Panc1 (cell line): ENCODE measurements at places on chromosomes 1 and 21. TPM values are rescaled to one million over a fixed set of nuclear protein-coding genes. Genes with fewer than 3 reads are reported as not detected.

BGLAP gene
- total RNA-seq, result 0.67 TPM

NPPB gene
- not detected for total RNA-seq

LINGO4 gene
- not detected for total RNA-seq

DNM3 gene
- 0.46 TPM for total RNA-seq

TENT5C gene
- total RNA-seq, result 8.9 TPM

KCNT2 gene
- 0.41 TPM for total RNA-seq

KRTCAP2 gene
- total RNA-seq, result 155 TPM

ARHGAP30 gene
- 0.36 TPM for total RNA-seq

SEC16B gene
- 0.39 TPM for total RNA-seq

SPRR2A gene
- not detected for total RNA-seq

GABRD gene
- total RNA-seq, result 3.0 TPM

RGSL1 gene
- total RNA-seq, result not detected

OR2T33 gene
- total RNA-seq, result not detected

SIK1 gene
- total RNA-seq, result 32.3 TPM

KCNK1 gene
- 0.13 TPM for total RNA-seq

PGLYRP3 gene
- total RNA-seq, result not detected

SLC44A3 gene
- total RNA-seq, result 1.3 TPM

UBXN11 gene
- 23.7 TPM for total RNA-seq

PPP1R15B gene
- 51.1 TPM for total RNA-seq

NUDT17 gene
- 3.7 TPM for total RNA-seq

LRRC71 gene
- total RNA-seq, result 0.77 TPM

C1orf94 gene
- total RNA-seq, result not detected

FCRL1 gene
- total RNA-seq, result not detected

HPCAL4 gene
- total RNA-seq, result 0.21 TPM

MRPL24 gene
- 80.4 TPM for total RNA-seq

SPRR2D gene
- total RNA-seq, result not detected

NTPCR gene
- total RNA-seq, result 46.8 TPM

OR2T29 gene
- not detected for total RNA-seq

S100A8 gene
- not detected for total RNA-seq

MROH9 gene
- total RNA-seq, result not detected

SLC1A7 gene
- 0.31 TPM for total RNA-seq

BECN2 gene
- total RNA-seq, result not detected

HRNR gene
- total RNA-seq, result not detected

FAM131C gene
- 3.4 TPM for total RNA-seq

CA14 gene
- total RNA-seq, result not detected
